ENCODE measurements at places on chromosomes 6 and 20.

DNA sequence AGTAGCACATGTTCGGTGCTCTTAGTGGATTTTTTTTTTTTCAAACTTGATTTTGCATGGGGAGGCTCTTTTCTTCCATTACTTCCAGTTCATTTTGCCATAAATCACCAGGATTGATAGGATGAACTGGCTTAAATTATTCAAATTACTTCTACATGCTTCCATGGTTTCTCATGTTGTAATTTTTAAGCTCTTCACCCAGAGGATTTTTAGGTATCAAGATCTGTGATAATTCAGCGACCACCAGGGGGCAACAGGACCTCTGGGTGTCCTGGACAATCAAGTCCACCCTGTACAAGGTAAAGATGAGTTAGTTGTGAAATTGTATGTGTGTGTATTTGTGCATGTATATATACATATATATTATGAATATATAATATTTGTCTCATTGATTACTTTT lies 4.2 kb upstream of the EPHA7 start:
- peak; percentile 65 for DNase-seq

- no peak for DNase-seq
Observed at GRCh38 chr20:25221592-25222460, 26.1 kb upstream of the PYGB start.

DNA sequence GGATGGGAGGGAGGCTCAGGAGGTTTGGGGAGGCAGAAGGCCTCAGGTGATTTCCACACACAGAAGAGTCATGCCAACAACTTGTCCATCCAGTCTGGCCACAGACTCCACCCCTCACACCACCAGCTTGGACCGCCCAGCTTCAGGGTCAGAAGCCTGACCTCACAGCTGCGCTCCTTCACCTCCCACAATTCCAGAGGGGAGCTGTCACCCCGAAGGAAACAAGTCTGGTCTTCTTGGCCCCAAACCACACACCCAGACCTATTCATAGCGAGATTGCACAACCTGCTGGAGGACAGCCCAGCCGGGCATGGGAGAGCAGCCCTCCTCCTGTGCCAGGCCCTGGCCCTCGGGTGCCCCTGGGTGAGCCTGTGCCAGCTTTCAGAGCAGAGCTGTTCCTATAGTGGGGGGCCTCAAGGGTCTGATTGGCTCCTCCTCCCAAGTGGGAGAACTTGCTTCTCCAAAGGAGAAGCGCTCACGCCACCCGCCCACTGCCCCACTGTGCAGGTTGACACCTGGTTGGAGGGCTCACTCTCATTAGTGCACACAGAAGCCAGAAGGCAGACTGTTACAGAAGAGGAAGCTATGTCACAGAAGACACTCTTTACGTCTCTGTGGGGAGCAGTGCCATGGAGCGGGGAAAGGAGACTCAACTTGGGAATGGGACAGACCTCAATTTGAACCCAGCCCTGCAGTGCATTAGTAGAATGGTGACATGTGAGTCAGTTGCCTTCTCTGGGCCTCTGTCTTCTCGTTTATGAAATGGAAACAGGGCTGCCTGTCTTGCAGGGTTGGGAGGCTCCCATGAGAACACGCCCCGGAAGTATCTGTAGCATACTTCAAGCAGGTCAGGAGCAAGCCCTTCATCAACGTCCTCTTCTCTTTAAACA lies 128.8 kb downstream of the FOXO3 start:
- peak; percentile 96 for DNase-seq

DNA sequence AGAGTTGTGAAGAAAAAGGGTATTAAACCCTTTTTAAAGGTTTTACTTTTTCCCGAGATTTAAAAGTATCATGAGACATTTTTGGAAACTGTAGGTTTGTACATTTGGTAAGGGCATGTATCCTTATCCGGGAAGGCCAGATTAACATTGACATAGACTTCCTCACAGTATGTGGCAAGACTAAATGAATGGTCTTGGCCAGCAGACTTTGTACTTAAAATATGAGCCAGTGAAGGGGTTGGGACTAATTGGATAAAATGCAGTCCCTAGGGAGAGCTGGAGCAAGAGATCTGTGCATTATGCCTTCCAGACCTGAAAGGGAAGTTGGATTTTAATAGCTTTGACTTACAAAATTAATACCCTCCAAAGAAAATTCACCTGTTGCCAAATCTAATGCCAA lies 60.4 kb upstream of the CCN2 start:
- DNase-seq = peak; percentile 47
